ENCODE measurements at places on chromosomes 6 and 20.

GRCh38 chr6:1739680-1740079 lies 130.0 kb downstream of the FOXC1 start:
- H3K27me3 ChIP-seq: no peaks in the 10 kb centered on the region
- H3K36me3 ChIP-seq: no peaks in the 10 kb centered on the region
- no peak overlapping the region for H3K27ac ChIP-seq
- peaks cover 7% of the 10 kb centered on the region for H3K4me1 ChIP-seq
- peak; percentile 92 for ATAC-seq

- ATAC-seq: peak; percentile 20
- peak overlapping the region; percentile 79 for H3K27ac ChIP-seq
- peaks cover 9% of the 10 kb centered on the region for H3K36me3 ChIP-seq
- peaks cover 73% of the 10 kb centered on the region for H3K4me1 ChIP-seq
- no peak overlapping the region for H3K4me3 ChIP-seq
Measured at GRCh38 chr20:5143851-5144250, 17.0 kb downstream of the CDS2 start.

DNA sequence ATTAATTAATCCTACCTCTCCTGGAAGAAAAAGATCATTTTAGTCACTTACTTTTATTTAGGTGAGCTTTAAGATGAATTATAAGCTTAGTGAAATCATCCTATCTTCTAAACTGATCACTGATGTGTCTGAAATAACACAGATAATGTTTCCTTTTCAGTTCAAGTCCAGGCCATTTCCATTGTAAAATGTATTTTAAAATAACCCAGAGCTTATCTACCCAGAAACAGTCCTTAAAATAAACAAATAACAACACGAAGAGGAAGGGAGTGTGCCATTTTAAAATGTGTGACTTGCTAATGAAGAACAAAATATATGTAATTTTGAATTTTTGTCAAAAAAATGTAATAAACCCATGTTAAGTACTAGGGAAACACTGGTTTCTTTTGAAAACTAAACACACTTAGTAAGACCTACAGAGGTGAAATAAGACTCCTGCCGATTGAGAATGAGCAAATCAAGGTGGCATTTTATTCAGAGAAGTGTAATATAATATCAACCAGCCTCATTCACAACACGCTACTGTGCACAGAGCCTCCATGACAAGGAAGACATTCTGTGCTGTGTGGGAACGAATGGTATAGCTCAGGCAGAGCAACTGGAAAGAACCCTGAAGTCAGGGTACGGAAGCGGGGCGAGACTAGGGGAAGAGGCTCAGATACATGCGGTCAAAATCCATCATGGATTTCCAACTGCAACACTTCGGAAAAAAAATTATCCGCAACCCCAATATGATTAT lies 7.7 kb downstream of the LRP11 start:
- peaks cover 26% of the 10 kb centered on the region for H3K4me1 ChIP-seq
- no peaks in the 10 kb centered on the region for H3K36me3 ChIP-seq
- no peak for ATAC-seq
- H3K4me3 ChIP-seq: no peak overlapping the region

GRCh38 chr6:15500078-15500740 lies 162.6 kb downstream of the DTNBP1 start:
- H3K4me3 ChIP-seq: no peak overlapping the region
- H3K4me1 ChIP-seq: peaks cover 6% of the 10 kb centered on the region
- no peak for ATAC-seq
- H3K27me3 ChIP-seq: no peaks in the 10 kb centered on the region
- H3K36me3 ChIP-seq: peaks cover 73% of the 10 kb centered on the region

DNA sequence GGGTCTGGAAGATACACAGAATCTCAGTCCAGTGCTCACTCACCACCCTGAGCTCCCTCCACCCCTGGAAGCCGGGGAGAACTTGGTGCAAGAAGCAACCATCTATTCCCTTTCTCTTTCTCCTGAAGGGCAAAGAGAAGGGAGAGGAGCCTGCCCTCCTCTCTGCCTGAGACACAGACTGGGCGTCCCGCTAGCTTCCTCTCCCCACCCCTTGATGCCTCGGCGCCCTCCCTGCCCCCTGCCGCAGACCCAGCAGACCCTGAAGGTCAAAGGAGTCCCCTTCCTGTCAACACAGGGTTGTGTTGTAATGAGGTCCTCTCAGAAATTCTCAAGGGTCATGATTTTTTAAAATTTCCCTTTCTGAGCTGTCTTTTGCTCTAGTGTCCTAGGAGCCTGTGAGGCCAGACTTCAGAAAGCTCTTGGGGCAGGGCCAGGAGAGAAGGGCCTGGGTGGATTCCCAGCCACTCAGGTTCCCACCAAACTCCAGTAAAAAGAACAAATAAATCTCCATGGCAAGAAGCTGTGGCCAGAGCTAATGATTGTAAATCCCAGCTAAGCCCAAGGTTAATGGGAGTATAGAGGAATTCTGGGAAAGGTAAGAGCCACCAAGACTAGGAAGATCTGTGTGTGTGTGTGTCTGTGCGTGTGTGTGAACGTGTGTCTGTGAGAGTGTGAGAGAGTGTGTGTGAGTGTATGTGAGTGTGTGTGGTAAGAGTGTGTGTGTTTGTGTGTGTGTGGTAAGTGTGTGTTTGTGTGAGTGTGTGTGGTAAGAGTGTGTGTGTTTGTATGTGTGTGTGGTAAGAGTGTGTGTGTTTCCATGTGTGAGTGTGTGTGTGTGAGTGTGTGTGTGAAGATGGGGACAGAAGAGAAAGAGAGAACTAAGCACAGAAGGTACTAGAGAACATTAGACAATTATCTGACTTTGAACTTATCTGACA lies 1.1 kb upstream of the JPH2 start:
- H3K4me1 ChIP-seq: peaks cover 27% of the 10 kb centered on the region
- H3K27ac ChIP-seq: no peak overlapping the region
- no peaks in the 10 kb centered on the region for H3K36me3 ChIP-seq
- peaks cover 45% of the 10 kb centered on the region for H3K27me3 ChIP-seq
- peak; percentile 75 for ATAC-seq

- no peaks in the 10 kb centered on the region for H3K27me3 ChIP-seq
- H3K4me1 ChIP-seq: peaks cover 26% of the 10 kb centered on the region
- peaks cover 23% of the 10 kb centered on the region for H3K36me3 ChIP-seq
- peak overlapping the region; percentile 98 for H3K4me3 ChIP-seq
- H3K27ac ChIP-seq: peak overlapping the region; percentile 96
Measured at GRCh38 chr6:89828988-89829471, 650 bp upstream of the CASP8AP2 start.

GRCh38 chr6:56953597-56954402 lies 1.1 kb upstream of the BEND6 start:
- no peaks in the 10 kb centered on the region for H3K36me3 ChIP-seq
- H3K27me3 ChIP-seq: peaks cover 40% of the 10 kb centered on the region
- H3K27ac ChIP-seq: peak overlapping the region; percentile 87
- peaks cover 20% of the 10 kb centered on the region for H3K4me1 ChIP-seq
- peak overlapping the region; percentile 85 for H3K4me3 ChIP-seq

- peaks cover 92% of the 10 kb centered on the region for H3K4me1 ChIP-seq
- H3K27me3 ChIP-seq: no peaks in the 10 kb centered on the region
- no peak for ATAC-seq
- no peak overlapping the region for H3K4me3 ChIP-seq
- no peaks in the 10 kb centered on the region for H3K36me3 ChIP-seq
- peak overlapping the region; percentile 83 for H3K27ac ChIP-seq
Measured at GRCh38 chr6:157758516-157759023, 64.5 kb upstream of the SNX9 start.

GRCh38 chr6:47404435-47404834 lies 73.2 kb upstream of the CD2AP start:
- H3K36me3 ChIP-seq: no peaks in the 10 kb centered on the region
- H3K27me3 ChIP-seq: no peaks in the 10 kb centered on the region
- H3K4me1 ChIP-seq: no peaks in the 10 kb centered on the region
- ATAC-seq: no peak

- peaks cover 54% of the 10 kb centered on the region for H3K27me3 ChIP-seq
- no peak for ATAC-seq
- H3K27ac ChIP-seq: no peak overlapping the region
- H3K36me3 ChIP-seq: no peaks in the 10 kb centered on the region
- no peaks in the 10 kb centered on the region for H3K4me1 ChIP-seq
Measured at GRCh38 chr6:13848522-13849150, 34.3 kb upstream of the MCUR1 start.

DNA sequence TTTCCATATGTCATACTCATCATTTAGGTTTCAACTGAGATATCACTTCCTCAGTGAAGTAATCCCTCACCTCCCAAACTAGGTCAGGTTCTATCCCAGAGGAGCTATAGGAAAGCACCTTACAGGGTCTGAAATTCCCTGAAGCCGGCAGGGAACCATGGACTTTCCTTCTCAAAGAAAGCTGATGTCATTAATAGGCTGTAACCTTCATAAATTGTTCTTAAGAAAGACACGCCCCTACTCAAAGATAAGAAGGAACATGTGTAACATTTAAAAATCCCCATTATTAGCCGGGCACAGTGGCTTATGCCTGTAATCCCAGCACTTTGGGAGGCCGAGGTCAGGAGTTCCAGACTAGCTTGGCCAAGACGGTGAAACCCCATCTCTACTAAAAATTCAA lies 50.0 kb upstream of the RNGTT start:
- no peak overlapping the region for H3K27ac ChIP-seq
- H3K4me3 ChIP-seq: no peak overlapping the region
- H3K27me3 ChIP-seq: no peaks in the 10 kb centered on the region
- peaks cover 2% of the 10 kb centered on the region for H3K4me1 ChIP-seq
- H3K36me3 ChIP-seq: peaks cover 5% of the 10 kb centered on the region
- no peak for ATAC-seq

DNA sequence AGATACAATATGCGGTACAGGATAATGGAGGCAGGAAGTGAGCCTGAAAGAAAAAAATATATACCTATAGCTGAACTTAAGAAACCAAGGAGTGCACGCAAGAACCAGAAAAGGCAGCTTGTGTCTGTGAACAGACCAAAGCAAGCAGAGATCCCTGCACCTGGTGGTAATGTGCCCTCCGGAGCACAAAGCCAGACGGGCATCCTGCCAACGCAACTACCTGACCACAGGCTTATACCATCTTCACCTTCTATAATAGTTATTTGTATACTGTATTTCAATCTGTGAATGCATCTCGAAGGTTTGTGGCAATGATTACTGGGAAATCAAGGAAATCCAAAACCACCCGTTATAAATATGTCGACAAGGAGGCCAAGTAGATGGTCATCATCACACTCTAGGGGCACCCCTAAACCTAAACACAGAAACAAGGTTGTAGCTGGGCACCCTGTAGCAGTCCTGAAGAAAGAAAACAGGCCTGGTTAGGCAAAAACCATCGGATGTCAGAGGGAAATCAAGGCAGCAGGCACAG lies 801 bp downstream of the FBXL4 start:
- peak overlapping the region; percentile 96 for H3K27ac ChIP-seq
- peak; percentile 28 for ATAC-seq

DNA sequence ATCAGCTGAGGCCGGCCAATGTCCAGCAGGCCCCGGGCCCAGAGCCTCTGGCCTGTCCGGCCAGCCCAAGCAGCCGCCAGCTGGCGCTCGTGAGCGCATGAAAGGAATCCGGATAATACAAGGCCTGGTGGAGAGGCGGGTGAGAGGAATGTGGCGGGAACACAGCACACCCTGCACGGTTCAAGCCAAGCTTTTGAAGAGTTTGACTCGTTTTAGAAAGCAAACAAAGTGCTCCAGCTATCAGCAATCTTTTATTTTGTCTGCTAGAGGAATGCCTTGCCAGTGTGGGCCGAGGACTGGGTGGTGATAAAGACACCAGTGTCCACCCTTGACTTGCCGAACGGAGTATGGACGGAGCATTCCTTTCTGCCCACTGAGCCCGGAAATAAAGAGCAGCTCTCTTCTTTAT lies 9.3 kb upstream of the NEDD9 start:
- no peak for ATAC-seq
- peaks cover 32% of the 10 kb centered on the region for H3K4me1 ChIP-seq
- peaks cover 49% of the 10 kb centered on the region for H3K36me3 ChIP-seq
- H3K27me3 ChIP-seq: no peaks in the 10 kb centered on the region
- no peak overlapping the region for H3K4me3 ChIP-seq
- no peak overlapping the region for H3K27ac ChIP-seq

Measured in stimulated activated memory B cell treated with anti-CD40 and anti-IgM and Interleukin-4, amounts not matched to agents 10 μg/mL and 1 μg/mL and 100 μg/mL, for 72 hours (primary cell).